ENCODE measurements at places on chromosomes 1 and 21.

GRCh38 chr1:99570486-99571089 lies 75.3 kb upstream of the PALMD start:
- no peak for DNase-seq

GRCh38 chr1:213183036-213183672 lies 132.1 kb downstream of the RPS6KC1 start:
- DNase-seq: no peak

DNA sequence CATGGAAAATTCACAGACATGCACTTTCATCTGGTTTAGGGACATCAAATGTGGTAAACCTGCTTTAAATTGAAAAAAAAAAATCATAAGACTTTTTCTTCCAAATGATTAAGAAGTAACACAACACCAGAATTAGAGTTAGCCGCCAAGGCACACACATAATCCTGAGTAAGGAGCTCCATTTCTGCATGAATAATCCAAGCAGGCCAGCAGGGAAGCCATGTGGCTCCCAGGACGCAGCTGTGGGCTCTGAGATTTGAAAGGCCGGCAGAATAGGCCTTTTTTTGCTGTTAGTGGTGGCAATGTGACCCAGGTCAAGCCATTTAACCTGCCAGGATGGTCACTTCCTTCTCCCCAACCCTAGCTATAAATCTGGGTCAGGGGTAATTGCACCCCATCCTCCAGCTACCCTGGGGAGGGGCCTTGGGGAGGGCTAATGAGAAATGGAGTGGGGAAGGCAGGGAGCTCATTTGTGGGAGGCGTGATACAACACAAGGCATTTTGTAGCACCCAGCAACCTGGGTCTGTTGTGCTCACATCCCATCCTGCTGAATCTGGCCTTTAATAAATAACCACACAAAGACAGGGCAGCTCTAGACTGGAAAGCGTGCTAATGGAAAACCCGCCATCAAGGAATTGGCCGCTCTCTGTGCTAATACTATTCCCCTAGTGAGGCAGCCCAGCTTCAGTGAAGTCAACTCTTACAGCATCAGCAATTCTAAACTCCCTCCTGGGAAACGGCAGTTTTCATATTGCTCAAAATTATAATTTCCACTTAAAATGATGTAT lies 178.5 kb downstream of the RHOU start:
- DNase-seq: no peak

- DNase-seq: no peak
These were observed 6.7 kb downstream of the CITED4 start for GRCh38 chr1:40855513-40855912.

- DNase-seq: no peak
These were observed 364 bp upstream of the BCAR3 start for GRCh38 chr1:93681989-93682412.

Data from thoracic aorta (tissue), 2 donors.